ENCODE measurements at places on chromosomes 7 and 10. TPM values are rescaled to one million over a fixed set of nuclear protein-coding genes. Genes with fewer than 3 reads are reported as not detected.

DNA sequence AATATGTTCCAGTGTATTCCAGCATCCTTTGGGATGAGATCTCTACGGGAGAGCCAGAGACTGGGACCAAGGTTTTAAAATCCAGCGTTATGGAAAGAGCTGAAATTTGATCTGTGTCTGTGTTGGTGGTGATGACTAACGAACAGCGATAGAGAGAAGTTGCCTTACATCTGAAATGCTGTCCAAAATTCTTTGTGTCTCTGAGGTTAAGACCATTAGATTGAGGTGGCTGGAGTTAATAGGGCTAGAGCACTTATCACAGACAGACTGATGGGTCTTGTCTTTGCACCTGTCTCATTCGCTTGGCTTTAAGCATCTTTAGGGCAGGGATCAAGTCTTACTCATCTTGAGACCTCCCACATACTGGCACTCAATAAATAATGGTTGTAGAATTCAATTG lies 41.0 kb upstream of the RAPGEF5 start:
- peaks cover 23% of the 10 kb centered on the region for H3K4me1 ChIP-seq
- no peak overlapping the region for H3K4me3 ChIP-seq

DNA sequence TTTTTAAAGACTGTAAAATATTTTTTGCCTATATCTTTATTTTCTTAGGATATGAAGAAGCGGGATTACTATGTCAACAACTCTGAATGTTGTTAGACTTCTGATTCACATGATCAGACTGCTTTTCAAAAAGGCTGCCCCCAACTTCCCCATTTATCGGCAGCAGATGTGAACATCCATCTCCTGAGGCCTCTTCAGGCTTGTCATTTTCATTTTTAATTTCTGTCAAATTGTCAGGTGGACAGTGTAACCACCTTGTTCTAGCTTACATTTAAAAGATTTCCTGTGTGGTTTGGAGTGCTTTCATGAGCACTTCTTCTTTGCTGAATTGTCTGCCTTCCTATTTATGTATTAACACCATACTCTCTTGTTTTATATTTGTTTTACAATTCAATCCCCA lies 78.8 kb upstream of the GSDME start:
- H3K4me1 ChIP-seq = peaks cover 15% of the 10 kb centered on the region
- no peak overlapping the region for H3K4me3 ChIP-seq
- peaks cover 3% of the 10 kb centered on the region for H3K36me3 ChIP-seq
- no peaks in the 10 kb centered on the region for H3K27me3 ChIP-seq
- no peak overlapping the region for H3K27ac ChIP-seq

- peak; percentile 59 for DNase-seq
- no peak overlapping the region for H3K27ac ChIP-seq
- H3K27me3 ChIP-seq = no peaks in the 10 kb centered on the region
- H3K4me3 ChIP-seq = no peak overlapping the region
Observed at GRCh38 chr7:24152356-24152755, 131.6 kb upstream of the NPY start.

The SAMD9L gene
- total RNA-seq = 2.8 TPM

DNA sequence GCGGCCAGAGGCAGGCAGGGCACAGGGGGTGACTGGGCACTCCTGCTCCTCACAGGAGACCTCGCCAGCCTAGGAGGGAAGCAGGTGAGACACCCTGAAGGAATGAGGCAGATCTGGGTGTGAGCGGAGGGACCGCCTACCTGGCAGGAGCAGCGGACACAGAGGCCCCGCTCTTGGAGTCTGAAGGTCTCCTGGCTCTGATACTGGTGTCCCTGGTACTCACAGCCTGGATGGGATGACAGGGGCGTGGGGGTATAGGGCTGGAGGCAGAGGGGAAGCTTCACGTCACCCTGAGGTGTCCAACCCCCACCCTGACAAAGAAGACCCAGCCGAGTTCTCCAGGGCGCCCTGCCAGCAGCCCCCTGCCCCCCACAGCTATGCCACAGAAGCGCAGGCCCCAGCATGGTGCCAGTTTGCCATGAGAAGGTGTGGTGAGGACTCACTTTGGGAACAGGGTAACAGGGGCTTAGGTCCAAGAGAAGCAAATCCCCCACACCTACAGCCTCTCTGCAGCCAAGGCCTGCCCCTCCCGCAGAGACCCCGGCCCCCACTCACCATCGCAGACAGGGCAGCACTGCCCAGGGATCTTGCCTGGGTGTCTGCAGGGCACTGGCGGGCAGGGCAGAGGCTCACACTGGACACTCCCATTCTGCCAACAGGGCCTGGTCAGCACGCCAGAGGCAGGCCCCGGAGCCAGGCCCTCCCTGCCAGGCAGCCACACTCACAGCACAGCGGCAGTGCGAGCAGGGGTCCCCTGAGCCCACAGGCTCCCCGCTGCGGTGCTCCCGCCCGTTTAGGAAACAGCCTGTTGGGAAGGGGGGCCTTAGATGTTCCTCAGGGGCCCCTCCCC lies 17.0 kb downstream of the KCP start:
- H3K36me3 ChIP-seq = no peaks in the 10 kb centered on the region
- H3K27ac ChIP-seq = peak overlapping the region; percentile 57
- H3K4me3 ChIP-seq = peak overlapping the region; percentile 30
- peak; percentile 92 for DNase-seq

DNA sequence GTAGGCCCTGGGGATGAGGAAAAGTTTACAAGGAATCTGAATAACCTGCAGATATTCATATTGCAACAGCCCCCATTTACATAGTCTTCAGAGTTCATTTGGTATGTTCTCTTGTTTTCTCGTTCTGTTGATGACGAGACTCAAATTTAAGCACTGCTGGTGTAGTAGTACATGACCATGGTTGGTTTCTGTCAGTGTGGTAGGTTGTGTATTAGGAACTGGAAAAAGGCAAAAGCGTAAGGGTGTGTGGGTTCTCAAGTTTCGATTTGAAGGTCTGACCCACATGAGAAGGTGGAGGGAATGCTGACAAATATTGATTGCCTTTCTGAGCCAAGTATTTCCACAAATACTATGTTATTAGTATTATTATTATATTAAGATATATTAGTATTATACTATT lies 151.7 kb downstream of the AUTS2 start:
- H3K36me3 ChIP-seq = no peaks in the 10 kb centered on the region
- DNase-seq = no peak
- no peak overlapping the region for H3K27ac ChIP-seq
- H3K27me3 ChIP-seq = no peaks in the 10 kb centered on the region

The ACTL6B gene
- total RNA-seq = not detected

GRCh38 chr7:140402178-140402835 lies 1.6 kb upstream of the RAB19 start:
- no peak overlapping the region for H3K4me3 ChIP-seq
- no peak overlapping the region for H3K27ac ChIP-seq
- H3K4me1 ChIP-seq = peaks cover 15% of the 10 kb centered on the region
- no peaks in the 10 kb centered on the region for H3K36me3 ChIP-seq
- no peaks in the 10 kb centered on the region for H3K27me3 ChIP-seq

The OR2A12 gene
- total RNA-seq = not detected

DNA sequence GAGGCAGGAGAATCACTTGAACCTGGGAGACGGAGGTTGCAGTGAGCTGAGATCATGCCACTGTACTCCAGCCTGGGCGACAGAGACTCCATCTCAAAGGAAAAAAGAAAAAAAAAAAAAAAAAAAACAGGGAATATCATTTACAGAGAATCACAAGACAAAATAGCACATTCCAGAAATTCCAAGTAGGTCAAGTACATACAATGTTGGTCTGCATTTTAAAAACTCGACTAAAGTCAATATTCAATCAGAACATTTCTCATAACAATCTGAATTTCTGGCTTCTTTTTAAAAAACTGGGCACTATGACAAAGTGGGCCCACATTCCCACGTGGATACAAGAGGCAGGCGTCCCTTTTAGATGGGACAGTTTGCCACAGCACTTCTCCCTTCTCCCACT lies 12.8 kb downstream of the ZC3HAV1L start:
- no peaks in the 10 kb centered on the region for H3K4me1 ChIP-seq
- no peak overlapping the region for H3K4me3 ChIP-seq
- no peaks in the 10 kb centered on the region for H3K27me3 ChIP-seq
- no peak for DNase-seq
- H3K36me3 ChIP-seq = peaks cover 41% of the 10 kb centered on the region

DNA sequence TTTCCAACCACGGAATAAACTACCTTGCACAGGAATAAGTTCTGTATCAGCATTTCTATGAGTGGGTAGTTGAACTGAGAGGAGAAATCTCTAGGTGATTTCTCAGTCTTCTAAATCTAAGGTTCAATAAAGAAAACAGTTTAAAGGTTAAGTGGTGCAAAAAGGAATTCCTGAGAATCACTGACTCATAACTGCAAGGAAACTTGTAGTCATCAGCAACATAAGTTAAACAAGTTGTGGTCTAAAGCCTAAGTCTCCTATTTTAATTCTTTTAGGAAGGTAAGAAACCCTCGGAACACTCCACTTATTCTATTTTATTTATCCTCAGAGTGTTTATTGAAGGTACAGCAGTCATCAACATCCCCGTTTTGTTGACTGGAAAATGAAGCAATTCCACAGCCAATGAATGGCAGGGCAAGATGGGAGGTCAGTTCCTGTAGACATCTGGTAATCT lies 92.4 kb upstream of the PIK3CG start:
- peak; percentile 77 for DNase-seq
- H3K27me3 ChIP-seq = no peaks in the 10 kb centered on the region
- no peaks in the 10 kb centered on the region for H3K36me3 ChIP-seq
- H3K4me1 ChIP-seq = peaks cover 70% of the 10 kb centered on the region
- H3K4me3 ChIP-seq = peak overlapping the region; percentile 6

GRCh38 chr7:7504910-7505704 lies 30.6 kb downstream of the COL28A1 start:
- no peak overlapping the region for H3K27ac ChIP-seq
- no peaks in the 10 kb centered on the region for H3K36me3 ChIP-seq
- DNase-seq = peak; percentile 14
- H3K4me3 ChIP-seq = no peak overlapping the region
- H3K27me3 ChIP-seq = no peaks in the 10 kb centered on the region

DNA sequence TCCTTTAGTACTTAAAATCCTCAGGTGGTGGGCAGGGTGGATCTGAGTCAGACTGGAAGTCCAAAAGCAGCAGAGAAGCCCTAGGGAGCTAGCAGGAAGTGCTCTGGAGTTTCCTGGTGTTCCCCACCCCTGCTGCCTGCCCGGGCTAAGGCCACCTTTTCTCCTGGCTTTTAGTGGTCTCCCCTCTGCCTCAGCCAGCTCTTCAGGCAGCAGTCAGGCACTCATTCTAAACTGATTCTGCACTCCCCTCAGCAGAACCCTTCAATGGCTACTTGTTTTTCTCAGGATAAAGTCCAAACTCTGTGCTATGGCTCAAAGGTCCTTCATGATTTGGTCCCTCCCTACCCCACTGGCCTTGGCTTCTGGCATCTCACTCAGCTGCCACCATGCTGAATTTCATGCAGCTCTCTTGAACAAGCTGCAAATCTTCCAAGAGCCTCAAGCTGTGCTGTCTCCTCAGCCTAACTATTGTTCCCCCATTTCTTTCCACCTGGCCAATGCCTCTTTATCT lies 28.9 kb upstream of the DNMBP start:
- peak overlapping the region; percentile 55 for H3K4me3 ChIP-seq
- peaks cover 14% of the 10 kb centered on the region for H3K4me1 ChIP-seq
- H3K36me3 ChIP-seq = no peaks in the 10 kb centered on the region

The SLC39A12 gene
- not detected for total RNA-seq

The LLCFC1 gene
- not detected for total RNA-seq

- H3K4me1 ChIP-seq = peaks cover 13% of the 10 kb centered on the region
- H3K27me3 ChIP-seq = no peaks in the 10 kb centered on the region
- no peak for DNase-seq
- H3K27ac ChIP-seq = no peak overlapping the region
- no peak overlapping the region for H3K4me3 ChIP-seq
Observed at GRCh38 chr7:144827621-144828020, 8.2 kb downstream of the TPK1 start.

DNA sequence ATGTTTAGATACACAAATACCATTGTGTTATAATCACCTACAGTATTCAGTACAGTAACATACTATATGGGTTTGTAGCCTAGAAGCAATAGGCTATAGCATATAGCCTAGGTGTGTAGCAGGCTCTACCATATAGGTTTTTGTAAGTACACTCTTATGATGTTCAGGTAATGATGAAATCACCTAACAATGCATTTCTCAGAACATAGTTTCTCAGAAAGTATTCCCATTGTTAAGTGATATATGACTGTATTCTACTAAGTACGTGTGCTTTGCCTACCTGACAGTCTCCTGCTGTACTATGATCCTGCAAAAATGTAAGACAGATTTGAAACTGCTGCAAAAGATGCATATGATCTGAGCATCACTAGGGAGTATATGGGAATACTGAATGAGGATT lies 137.9 kb downstream of the JAZF1 start:
- H3K4me3 ChIP-seq = no peak overlapping the region
- H3K4me1 ChIP-seq = peaks cover 36% of the 10 kb centered on the region
- no peak for DNase-seq
- no peaks in the 10 kb centered on the region for H3K27me3 ChIP-seq

The OR2A1 gene
- total RNA-seq = not detected

DNA sequence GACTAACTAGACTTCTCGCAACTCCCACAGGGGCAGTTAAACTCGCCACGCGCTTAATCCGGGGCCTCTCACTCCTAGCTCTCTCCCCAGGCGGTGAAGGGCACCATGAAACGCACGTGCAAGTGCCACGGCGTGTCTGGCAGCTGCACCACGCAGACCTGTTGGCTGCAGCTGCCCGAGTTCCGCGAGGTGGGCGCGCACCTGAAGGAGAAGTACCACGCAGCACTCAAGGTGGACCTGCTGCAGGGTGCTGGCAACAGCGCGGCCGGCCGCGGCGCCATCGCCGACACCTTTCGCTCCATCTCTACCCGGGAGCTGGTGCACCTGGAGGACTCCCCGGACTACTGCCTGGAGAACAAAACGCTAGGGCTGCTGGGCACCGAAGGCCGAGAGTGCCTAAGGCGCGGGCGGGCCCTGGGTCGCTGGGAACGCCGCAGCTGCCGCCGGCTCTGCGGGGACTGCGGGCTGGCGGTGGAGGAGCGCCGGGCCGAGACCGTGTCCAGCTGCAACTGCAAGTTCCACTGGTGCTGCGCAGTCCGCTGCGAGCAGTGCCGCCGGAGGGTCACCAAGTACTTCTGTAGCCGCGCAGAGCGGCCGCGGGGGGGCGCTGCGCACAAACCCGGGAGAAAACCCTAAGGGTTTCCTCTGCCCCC lies 19.5 kb downstream of the WNT8B start:
- H3K27me3 ChIP-seq = peaks cover 12% of the 10 kb centered on the region
- H3K4me3 ChIP-seq = peak overlapping the region; percentile 74
- no peaks in the 10 kb centered on the region for H3K4me1 ChIP-seq
- DNase-seq = peak; percentile 55

GRCh38 chr7:38179776-38180226 lies 1.8 kb downstream of the STARD3NL start:
- no peak overlapping the region for H3K27ac ChIP-seq
- DNase-seq = no peak
- peaks cover 16% of the 10 kb centered on the region for H3K4me1 ChIP-seq
- H3K36me3 ChIP-seq = peaks cover 4% of the 10 kb centered on the region
- no peaks in the 10 kb centered on the region for H3K27me3 ChIP-seq

GRCh38 chr10:128851281-128851680 lies 615.8 kb upstream of the MGMT start:
- no peaks in the 10 kb centered on the region for H3K4me1 ChIP-seq
- no peaks in the 10 kb centered on the region for H3K36me3 ChIP-seq
- H3K4me3 ChIP-seq = no peak overlapping the region
- H3K27ac ChIP-seq = no peak overlapping the region

- no peaks in the 10 kb centered on the region for H3K4me1 ChIP-seq
- no peak for DNase-seq
Observed at GRCh38 chr7:92953657-92954056, 117.3 kb upstream of the CDK6 start.

- H3K4me3 ChIP-seq = peak overlapping the region; percentile 80
- peaks cover 16% of the 10 kb centered on the region for H3K36me3 ChIP-seq
- no peaks in the 10 kb centered on the region for H3K27me3 ChIP-seq
- peak overlapping the region; percentile 36 for H3K27ac ChIP-seq
- peaks cover 32% of the 10 kb centered on the region for H3K4me1 ChIP-seq
Observed at GRCh38 chr10:73785721-73786511, 510 bp downstream of the ZSWIM8 start.

The RBM33 gene
- total RNA-seq = 31.2 TPM

The ZFYVE27 gene
- 15.0 TPM for total RNA-seq
